ENCODE measurements at places on chromosomes 5 and 9. TPM values are rescaled to one million over a fixed set of nuclear protein-coding genes. Genes with fewer than 3 reads are reported as not detected.

Gene CCL28
- total RNA-seq, result 1.2 TPM

Gene LECT2
- not detected for total RNA-seq

Gene NOL6
- total RNA-seq, result 43.1 TPM

Gene PCDHGA4
- total RNA-seq, result 0.23 TPM

Gene KDM3B
- total RNA-seq, result 23.8 TPM

Measured in airway epithelial cell (primary cell).